CD4-positive, alpha-beta T cell treated with Interferon gamma for 1 hour (primary cell): ENCODE measurements at places on chromosomes 7 and 10.

GRCh38 chr7:40755438-40755837, 620.6 kb downstream of the SUGCT start:
- no peak for DNase-seq

DNA sequence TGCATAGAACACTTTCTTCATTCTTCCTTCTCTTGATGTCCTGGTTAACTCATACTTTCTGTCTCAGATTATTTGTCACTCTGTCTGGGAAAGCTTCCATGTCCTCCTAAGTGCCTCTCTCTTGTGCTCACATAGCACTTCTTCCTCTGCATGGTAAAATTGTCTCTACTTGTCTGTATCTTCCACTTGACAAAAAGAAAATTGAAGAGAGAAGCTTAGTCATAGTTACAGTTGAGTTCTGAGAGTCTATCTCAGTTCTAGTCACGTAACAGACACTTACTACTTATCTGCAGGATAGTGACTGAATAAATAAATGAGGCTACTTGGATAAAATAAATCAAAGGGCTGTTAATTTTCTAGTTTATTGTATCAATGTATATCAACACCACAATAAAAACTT, 458.1 kb downstream of the HTR7 start:
- DNase-seq, result no peak

- no peak for DNase-seq
These were observed at the start of gene C10orf53 for GRCh38 chr10:49679480-49679893. Gene C10orf53, plus strand, starts transcription at chr10:49679651. Its CDS starts 47 bp downstream, at chr10:49679698.

- DNase-seq, result no peak
These were observed 44.4 kb downstream of the AMZ1 start for GRCh38 chr7:2732388-2732787.

- DNase-seq, result no peak
These were observed 44.2 kb upstream of the GPR26 start for GRCh38 chr10:123621916-123622315.

GRCh38 chr10:111498560-111498959, 421.7 kb downstream of the ADRA2A start:
- no peak for DNase-seq

GRCh38 chr10:69239816-69240434, 19.8 kb downstream of the HKDC1 start:
- no peak for DNase-seq

GRCh38 chr10:46293832-46294640, 7.2 kb downstream of the ANTXRL start:
- no peak for DNase-seq

DNA sequence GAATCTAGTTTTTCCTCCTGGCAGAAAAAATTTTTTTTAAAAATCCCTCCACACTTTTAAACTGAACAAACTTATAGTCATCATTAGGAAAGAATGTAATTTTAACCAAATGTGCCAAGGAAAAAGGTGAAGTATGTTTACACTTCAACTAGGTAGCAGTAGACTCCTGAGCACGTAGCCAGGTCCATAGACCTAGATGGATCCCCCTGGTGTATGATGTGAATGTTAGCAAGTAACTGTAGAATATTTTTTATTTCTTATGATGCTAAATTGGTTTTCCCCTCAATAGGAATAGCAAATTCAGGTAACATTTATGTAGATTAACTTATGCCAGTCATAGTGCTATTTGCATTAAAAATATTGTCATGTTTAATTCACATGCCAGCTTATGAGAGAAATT, 19.6 kb downstream of the CABCOCO1 start:
- DNase-seq, result no peak

GRCh38 chr10:128875956-128876736, 590.9 kb upstream of the MGMT start:
- no peak for DNase-seq
